Activated T-helper 2 cell treated with anti-CD3 and anti-CD28 coated beads, Interferon-gamma antibody, Interleukin-2, Interleukin-4, amounts not matched to agents 10 μg/mL and 5 μg/mL and 100 μg/mL, durations not matched to agents 14 hours and 24 hours and 36 hours (primary cell): ENCODE measurements at places on chromosomes 4 and X.

DNA sequence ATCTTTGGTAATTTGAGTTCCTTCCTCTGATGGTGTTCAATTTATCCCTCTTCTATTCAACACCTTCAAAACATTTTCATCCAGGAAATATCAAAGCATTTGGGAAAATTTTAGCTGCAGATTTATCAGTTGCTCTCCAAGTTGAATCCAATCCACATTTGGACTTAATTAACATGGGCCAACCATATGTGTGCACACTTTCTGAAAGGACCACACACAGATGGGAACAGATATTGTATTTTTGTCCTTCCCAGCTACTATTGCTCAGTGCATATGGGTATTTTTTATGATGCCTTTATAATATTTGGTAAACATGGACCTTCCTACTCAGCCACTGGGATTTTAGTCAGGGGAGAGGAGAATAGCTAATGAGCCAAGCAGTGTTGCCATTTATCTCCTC lies 65.2 kb downstream of the GLRA2 start:
- no peaks in the 10 kb centered on the region for H3K36me3 ChIP-seq
- H3K27ac ChIP-seq, result no peak overlapping the region
- H3K4me3 ChIP-seq, result no peak overlapping the region
- H3K4me1 ChIP-seq, result no peaks in the 10 kb centered on the region
- no peak for DNase-seq
- no peaks in the 10 kb centered on the region for H3K27me3 ChIP-seq

- H3K36me3 ChIP-seq, result no peaks in the 10 kb centered on the region
- H3K4me3 ChIP-seq, result no peak overlapping the region
- H3K27me3 ChIP-seq, result no peaks in the 10 kb centered on the region
- no peak for DNase-seq
- H3K27ac ChIP-seq, result no peak overlapping the region
These were observed 749.5 kb upstream of the PCDH7 start for GRCh38 chr4:29970626-29971025.

DNA sequence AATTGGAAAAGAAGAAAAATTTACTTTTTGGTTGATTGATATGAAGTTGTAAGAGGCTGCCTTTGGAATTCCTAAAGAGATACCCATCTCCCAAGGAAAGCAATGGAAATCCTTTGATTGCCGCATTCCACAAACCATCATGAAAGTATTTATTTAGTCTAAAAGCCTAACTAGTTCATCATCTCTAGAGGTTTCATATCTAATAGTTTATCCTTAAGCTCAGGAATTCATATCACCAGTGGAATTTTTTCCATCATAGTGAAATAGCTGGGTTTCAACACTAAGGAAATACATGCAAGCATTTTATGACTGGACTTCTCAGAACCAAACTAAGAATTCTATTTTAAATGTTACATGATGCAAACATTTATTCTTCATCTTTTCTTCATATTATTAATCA lies 144.9 kb downstream of the FBXO8 start:
- no peaks in the 10 kb centered on the region for H3K4me1 ChIP-seq
- DNase-seq, result no peak
- no peak overlapping the region for H3K4me3 ChIP-seq
- H3K27me3 ChIP-seq, result no peaks in the 10 kb centered on the region
- H3K27ac ChIP-seq, result no peak overlapping the region

DNA sequence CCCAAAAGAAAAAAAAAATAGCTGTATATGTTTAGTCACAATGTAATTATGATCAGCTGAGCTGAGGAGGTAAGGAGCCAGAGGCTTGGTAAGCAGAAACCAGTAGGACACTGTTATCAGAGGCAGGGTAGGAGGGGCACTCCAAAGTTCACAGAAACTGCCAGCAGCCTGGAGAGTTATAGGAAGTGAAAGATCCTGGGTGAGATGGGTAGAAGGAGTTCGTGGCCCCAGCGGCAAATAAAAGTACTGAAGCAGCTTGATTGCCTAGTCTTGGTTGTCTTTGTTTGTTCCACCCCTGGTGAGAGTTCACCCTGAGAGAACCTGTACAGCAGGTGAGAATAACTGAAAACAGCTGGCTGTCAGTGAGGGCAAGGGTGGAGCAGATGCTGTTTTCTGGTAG lies 340.8 kb downstream of the ADGRL3 start:
- no peaks in the 10 kb centered on the region for H3K4me1 ChIP-seq
- H3K36me3 ChIP-seq, result no peaks in the 10 kb centered on the region
- no peak for DNase-seq
- H3K27me3 ChIP-seq, result no peaks in the 10 kb centered on the region
- H3K4me3 ChIP-seq, result no peak overlapping the region

GRCh38 chrX:65203545-65203944 lies 227.3 kb upstream of the ZC4H2 start:
- H3K4me1 ChIP-seq, result no peaks in the 10 kb centered on the region
- H3K36me3 ChIP-seq, result no peaks in the 10 kb centered on the region
- H3K27ac ChIP-seq, result no peak overlapping the region
- H3K4me3 ChIP-seq, result no peak overlapping the region

GRCh38 chr4:168608771-168609170 lies 111.9 kb downstream of the PALLD start:
- no peaks in the 10 kb centered on the region for H3K36me3 ChIP-seq
- no peak for DNase-seq
- H3K4me1 ChIP-seq, result no peaks in the 10 kb centered on the region
- H3K4me3 ChIP-seq, result no peak overlapping the region
- no peak overlapping the region for H3K27ac ChIP-seq

DNA sequence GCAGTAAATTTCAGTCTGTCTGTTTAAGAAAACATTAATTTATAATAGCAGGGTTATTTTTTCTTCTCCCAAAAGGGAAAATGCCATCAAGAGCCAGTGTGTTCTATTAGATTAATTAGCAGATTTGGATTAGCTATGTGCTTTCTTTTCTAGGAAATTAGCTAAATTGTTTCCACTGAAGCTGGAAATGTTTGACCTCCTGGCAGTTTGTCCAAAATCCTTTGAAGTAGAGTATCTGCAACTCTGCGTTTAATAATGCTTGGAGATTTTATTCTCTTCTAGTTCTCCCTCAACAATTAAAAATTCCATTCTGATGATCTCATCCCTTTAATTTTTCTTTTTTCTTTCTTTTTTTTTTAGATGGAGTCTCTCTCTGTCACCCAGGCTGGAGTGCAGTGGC lies 27.1 kb upstream of the HOPX start:
- no peak for DNase-seq
- H3K27me3 ChIP-seq, result peaks cover 5% of the 10 kb centered on the region
- no peaks in the 10 kb centered on the region for H3K4me1 ChIP-seq
- H3K36me3 ChIP-seq, result no peaks in the 10 kb centered on the region

DNA sequence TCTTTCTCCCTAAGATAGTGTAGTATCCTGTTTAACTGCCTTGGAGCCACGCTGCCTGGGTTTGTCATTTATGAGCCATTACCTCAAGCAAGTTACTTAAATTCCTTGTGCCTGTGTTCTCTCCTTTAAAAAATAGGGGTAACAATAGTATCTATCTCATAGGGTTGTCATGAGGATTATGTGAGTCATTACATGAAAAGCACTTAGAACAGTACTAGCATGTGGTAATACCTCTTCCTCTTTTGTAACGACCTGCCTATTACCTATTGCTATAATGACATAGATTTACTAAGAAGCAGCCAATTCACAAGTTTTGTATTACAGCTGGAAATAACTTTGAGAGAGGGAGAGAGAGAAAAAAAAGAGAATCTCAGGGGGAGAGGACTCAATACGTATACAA lies 834.7 kb downstream of the RAPGEF2 start:
- H3K4me1 ChIP-seq, result no peaks in the 10 kb centered on the region
- no peak overlapping the region for H3K27ac ChIP-seq
- H3K4me3 ChIP-seq, result no peak overlapping the region
- DNase-seq, result no peak
- H3K27me3 ChIP-seq, result no peaks in the 10 kb centered on the region

DNA sequence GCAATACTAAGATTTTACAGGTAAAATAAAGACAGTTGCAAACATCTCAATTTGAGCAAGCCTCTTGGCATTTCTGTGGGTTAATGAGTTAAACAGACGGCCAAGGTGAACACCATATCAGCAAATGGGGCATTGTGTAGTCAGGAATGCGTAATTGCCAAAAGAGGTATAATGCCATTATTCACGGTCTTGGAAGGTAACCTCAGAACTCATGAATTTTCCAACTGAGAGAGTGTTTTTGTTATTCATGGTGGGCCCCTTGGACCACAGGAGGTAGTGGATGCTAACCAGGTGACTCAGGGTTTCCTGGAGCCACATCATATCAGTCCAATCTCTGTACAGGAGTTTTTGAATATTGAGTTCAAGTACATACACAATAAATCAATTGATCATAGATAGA lies 368.0 kb upstream of the TECRL start:
- no peaks in the 10 kb centered on the region for H3K4me1 ChIP-seq
- H3K27ac ChIP-seq, result no peak overlapping the region
- H3K4me3 ChIP-seq, result no peak overlapping the region
- H3K36me3 ChIP-seq, result no peaks in the 10 kb centered on the region
- DNase-seq, result no peak

- no peak overlapping the region for H3K4me3 ChIP-seq
- DNase-seq, result no peak
- no peaks in the 10 kb centered on the region for H3K27me3 ChIP-seq
- H3K36me3 ChIP-seq, result no peaks in the 10 kb centered on the region
- no peaks in the 10 kb centered on the region for H3K4me1 ChIP-seq
- no peak overlapping the region for H3K27ac ChIP-seq
These were observed 12.6 kb downstream of the NR0B1 start for GRCh38 chrX:30296408-30297254.

DNA sequence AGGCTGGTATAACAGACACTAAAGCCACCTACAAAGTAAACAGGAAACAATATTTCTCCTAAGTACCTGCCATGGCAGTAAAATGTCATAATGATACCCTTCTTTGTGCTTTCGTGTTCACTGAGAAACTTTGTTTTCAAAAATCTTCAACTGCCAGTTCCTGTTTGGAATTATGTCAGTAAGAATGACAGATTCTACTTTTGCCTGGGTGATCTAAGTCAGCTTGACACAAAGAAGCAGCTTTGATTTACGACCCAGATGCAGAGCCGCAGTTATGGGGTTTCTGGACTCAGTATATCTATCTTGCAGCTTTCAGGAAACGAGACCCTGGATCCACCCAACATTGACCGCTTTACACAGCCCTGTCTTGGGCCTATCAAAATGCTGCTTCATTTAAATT lies 71.2 kb downstream of the SNX25 start:
- no peaks in the 10 kb centered on the region for H3K27me3 ChIP-seq
- peaks cover 5% of the 10 kb centered on the region for H3K36me3 ChIP-seq
- H3K4me3 ChIP-seq, result no peak overlapping the region
- H3K4me1 ChIP-seq, result peaks cover 34% of the 10 kb centered on the region

- H3K4me3 ChIP-seq, result no peak overlapping the region
- H3K27me3 ChIP-seq, result no peaks in the 10 kb centered on the region
- no peaks in the 10 kb centered on the region for H3K4me1 ChIP-seq
- no peak for DNase-seq
These were observed 34.7 kb upstream of the LHFPL1 start for GRCh38 chrX:112714357-112714918.

DNA sequence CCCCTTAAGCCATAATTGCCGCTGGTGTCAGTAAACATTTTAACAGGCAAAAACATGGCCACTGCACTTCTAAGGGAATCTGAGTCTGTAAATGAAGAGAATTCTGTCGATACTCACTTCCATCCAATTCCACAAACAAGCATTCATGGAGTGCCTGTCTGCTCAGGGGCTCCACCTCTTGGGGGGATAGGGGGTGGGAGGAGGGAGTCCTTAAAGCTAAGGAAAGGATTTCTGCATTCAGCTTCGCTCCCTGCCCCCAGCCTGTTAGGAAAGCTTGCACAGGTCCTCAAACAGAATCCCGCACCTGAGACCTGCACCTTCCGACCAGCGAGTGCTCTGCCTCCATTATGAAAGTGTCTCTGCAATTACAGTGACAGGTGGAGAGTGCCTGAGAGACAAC lies 130.2 kb upstream of the KIT start:
- H3K4me3 ChIP-seq, result no peak overlapping the region
- H3K4me1 ChIP-seq, result no peaks in the 10 kb centered on the region
- no peak for DNase-seq
- H3K36me3 ChIP-seq, result no peaks in the 10 kb centered on the region
- no peak overlapping the region for H3K27ac ChIP-seq
- no peaks in the 10 kb centered on the region for H3K27me3 ChIP-seq

DNA sequence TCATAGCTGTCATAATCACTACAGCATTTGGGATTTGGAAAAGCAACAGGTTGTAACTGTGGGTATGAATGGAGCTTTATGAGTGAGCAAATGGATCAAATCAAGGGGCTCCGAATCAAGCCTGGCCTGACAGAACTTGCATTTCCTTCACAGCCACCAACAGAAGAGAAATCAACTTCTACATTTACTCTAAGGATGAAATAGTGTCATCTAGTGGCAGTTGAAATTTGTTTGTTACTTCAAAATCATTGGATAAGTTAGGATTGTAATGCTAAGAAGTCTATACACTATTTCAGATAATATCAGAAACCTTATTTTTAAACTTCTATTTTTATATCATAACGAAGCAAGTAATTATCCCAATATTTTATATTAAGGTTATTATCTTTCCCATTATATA lies 10.7 kb upstream of the WDR17 start:
- no peak overlapping the region for H3K4me3 ChIP-seq
- H3K27ac ChIP-seq, result no peak overlapping the region
- peaks cover 5% of the 10 kb centered on the region for H3K4me1 ChIP-seq
- no peaks in the 10 kb centered on the region for H3K27me3 ChIP-seq

- H3K27me3 ChIP-seq, result no peaks in the 10 kb centered on the region
- H3K27ac ChIP-seq, result no peak overlapping the region
- peaks cover 5% of the 10 kb centered on the region for H3K4me1 ChIP-seq
- peaks cover 6% of the 10 kb centered on the region for H3K36me3 ChIP-seq
These were observed 59.7 kb downstream of the SH3BGRL start for GRCh38 chrX:81261576-81261975.

GRCh38 chr4:124641715-124642381 lies 70.7 kb downstream of the ANKRD50 start:
- H3K36me3 ChIP-seq, result no peaks in the 10 kb centered on the region

DNA sequence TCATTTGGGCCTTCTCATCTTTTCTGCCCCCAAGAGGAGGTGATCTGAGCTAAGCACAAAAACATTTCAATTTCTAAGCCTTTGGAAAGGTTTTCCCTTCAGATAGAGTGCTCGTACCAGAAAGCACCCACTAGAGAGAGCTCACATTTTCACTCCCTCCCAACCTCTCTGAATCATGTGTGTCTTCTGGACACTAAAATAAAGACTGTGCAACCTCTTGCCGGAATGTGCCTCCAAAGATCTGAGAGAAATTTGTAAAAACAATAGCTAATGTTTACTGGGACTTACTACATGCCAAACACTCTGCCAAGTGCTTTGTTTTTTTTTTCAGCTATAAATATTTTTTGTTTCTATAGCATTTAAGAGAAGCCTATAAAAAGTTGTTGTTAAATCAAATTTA lies 120.6 kb upstream of the LNX1 start:
- no peak for DNase-seq
- no peak overlapping the region for H3K4me3 ChIP-seq
- H3K4me1 ChIP-seq, result no peaks in the 10 kb centered on the region
- H3K36me3 ChIP-seq, result no peaks in the 10 kb centered on the region
- H3K27ac ChIP-seq, result no peak overlapping the region
- peaks cover 3% of the 10 kb centered on the region for H3K27me3 ChIP-seq

GRCh38 chr4:5003372-5003857 lies 15.8 kb downstream of the CYTL1 start:
- no peak overlapping the region for H3K4me3 ChIP-seq
- no peak for DNase-seq
- H3K36me3 ChIP-seq, result no peaks in the 10 kb centered on the region
